Right forelimb (tissue), 1 donor: ENCODE measurements at places on chromosomes 4 and X.

- DNase-seq = no peak
Observed at GRCh38 chr4:76028350-76028765, 5.1 kb upstream of the CXCL10 start.

DNA sequence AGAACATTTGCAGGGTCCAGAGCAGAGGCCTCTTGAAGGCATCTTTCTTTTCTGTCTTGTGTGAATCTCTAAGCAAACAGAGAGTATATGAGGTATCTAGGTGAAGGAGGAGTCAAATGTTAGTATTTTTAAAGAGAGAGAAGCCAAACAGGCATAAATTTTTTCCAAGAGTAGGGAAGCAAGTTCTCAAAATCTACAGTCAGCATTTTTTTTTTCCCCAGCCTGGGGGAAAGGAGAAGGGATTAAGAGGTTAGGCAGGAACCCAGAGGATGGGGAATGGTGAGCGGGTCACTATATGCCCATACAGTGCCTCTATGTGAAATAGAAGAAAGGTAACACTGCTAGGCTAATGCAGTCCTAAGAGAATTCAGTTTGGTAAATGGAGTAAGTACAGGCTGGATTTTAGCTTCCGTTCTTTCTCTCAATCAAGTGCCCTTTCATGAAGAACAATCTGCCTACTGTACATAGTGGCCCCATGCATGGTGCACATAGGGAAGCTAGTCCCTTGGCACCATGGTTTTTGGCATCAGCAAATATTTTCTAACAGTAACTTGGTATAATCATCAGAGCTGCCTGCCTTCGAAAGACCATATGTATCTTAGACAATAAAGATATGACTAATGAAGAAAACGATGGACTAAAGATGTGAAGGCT is 163.1 kb upstream of the MAB21L2 start:
- DNase-seq = no peak

DNA sequence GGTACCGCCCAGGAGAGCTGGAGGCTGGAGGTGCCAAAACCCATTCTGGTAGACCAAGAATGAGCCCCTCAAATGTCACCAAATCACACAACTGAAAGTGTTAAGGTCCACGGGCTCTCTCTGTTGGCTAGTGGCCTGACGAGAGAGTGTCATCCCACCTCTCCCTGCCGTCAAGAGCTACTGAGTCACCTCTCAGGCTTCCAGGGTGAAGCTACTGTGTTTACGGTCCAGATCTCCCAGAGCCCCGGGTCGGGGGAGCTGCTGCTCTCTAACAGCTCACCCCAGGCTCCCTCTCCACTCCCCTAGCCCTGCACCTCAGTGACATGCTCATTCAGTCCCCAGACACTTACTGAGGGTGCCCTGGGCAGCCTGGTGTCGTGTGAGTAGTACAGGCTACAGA is 59.2 kb downstream of the ADGRG2 start:
- DNase-seq = no peak

DNA sequence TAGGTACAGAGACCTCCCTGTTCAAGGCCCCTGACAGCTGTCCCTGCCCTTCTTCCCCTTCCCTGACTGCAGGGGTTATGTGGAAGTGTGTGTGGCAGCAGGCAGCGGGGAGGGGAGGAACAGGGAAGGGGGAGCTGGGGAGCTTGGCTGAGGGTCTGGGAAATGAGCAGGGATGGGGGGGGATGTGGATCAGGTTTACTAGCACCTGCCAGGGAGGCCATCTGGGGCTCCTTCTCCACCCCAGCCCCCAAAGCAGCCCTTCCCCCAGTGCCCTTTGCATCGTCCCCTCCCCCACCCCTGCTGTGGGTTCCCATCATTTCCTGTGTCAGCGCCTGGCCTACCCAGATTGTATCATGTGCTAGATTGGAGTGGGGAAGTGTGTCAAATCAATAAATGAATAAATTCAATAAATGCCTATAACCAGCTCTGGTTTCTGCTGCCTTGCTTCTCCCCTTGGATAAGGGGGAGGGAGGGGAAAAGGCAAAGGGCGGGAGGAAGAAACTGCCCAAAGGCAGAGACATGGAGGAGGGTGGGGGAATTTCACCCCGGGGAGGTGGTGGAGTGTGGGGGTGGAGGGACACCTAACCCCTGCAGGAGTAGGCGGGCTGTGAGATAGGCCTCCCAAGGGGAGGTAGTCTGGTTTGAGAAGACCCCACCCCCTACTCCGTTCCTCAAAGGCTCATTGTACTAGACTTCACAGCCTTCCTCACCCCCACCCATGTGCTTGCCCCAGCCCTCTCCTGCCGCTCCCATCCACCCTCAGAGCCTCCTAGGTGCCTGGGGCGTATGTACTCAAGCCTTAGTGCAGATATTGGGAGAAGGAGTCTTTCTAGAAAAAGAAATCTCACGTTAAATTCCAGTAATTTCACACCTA is 3.2 kb downstream of the CXorf65 start:
- peak; percentile 64 for DNase-seq

- no peak for DNase-seq
Observed at GRCh38 chr4:47484168-47484567, 907 bp upstream of the ATP10D start.

DNA sequence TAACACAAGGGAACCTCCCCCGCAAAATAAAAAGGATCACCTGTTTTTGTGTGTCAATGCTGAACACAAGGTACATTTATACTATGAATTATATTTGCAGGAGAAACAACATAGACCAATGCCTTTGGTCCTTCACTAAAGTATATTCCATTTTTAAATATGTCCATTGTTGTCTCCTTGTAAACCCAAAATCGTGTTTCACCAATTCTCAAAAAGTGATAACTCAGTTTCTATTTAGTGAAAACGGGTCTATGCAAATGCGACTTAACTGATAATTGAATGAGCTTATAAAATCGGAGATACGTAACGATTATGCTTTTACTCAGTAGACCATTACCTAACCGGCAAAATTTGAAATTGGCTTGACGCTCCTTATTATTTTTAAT is 2.1 kb downstream of the BRWD3 start:
- no peak for DNase-seq

DNA sequence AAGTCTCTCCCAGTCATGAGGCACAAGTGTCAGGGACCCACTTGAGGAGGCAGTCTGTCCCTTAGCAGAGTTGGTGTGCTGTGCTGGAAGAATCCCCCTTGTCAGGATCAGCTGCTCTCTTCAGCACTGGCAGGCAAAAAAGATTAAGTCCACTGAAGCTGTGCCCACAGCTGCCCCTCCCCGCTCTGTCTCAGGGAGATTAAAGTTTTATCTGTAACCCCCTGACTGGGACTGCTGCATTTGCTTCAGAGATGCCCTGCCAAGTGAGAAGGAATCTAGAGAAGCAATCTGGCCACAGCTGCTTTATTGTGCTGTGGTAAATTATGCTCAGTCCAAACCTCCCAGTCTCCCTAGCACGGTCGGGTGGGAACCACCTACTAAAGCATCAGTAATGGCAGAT is 37.4 kb upstream of the HEPH start:
- DNase-seq = no peak

DNA sequence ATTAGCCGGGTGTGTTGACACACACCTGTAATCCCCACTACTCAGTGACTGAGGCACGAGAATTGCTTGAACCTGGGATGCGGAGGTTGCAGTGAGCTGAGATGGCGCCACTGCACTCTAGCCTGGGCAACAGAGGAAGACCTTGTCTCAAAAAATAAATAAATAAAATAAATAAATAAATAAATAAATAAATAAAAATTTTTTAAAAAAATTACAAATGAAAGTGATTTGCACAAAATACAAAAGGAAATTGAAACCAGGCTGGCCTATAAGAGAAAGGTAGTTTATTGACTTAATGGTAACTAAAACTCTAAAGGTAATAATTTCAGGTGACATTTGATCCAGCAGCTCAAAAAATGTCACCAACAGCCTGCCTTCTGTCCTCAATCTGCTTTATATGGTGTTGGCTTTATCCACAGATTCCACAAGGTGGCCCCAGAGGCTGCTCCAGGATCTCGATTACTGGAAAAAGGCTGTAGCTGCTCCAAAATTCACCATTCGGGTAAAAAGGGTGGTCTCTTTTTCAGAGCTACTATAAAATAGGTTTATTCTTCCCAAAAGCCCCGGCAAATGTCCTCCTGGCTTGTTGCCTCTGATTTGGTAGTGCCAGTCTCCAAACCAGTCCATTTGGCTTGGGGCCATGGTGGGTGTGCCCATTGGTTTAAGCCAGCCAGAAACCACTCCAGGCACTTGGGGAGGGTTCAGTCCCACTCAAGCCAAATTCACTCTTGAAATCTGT is 61.4 kb upstream of the TRIM2 start:
- peak; percentile 83 for DNase-seq

DNA sequence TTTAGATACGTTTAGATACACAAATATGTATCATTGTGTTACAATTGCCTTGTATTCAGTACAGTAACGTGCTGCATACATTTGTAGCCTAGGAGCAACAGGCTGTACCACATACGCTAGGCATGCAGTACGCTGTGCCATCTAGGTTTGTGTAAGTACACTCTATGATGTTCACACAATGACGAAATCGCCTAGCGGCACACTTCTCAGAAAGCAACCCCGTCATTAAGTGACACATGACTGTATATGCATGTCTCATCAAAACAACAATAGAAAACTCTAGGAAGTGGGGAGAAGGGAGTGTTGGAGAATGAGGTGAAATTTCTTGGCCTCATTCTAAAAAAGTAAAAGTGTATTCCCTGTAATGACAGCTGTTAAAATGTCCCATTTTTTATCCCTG is 32.7 kb downstream of the CCDC149 start:
- DNase-seq = no peak

- DNase-seq = peak; percentile 49
Observed at GRCh38 chrX:71366674-71367256, 608 bp downstream of the TAF1 start.

- DNase-seq = no peak
Observed at GRCh38 chrX:48714573-48714972, 18.0 kb downstream of the SUV39H1 start.
